ENCODE measurements at places on chromosomes 3 and 15. TPM values are rescaled to one million over a fixed set of nuclear protein-coding genes. Genes with fewer than 3 reads are reported as not detected.

DNA sequence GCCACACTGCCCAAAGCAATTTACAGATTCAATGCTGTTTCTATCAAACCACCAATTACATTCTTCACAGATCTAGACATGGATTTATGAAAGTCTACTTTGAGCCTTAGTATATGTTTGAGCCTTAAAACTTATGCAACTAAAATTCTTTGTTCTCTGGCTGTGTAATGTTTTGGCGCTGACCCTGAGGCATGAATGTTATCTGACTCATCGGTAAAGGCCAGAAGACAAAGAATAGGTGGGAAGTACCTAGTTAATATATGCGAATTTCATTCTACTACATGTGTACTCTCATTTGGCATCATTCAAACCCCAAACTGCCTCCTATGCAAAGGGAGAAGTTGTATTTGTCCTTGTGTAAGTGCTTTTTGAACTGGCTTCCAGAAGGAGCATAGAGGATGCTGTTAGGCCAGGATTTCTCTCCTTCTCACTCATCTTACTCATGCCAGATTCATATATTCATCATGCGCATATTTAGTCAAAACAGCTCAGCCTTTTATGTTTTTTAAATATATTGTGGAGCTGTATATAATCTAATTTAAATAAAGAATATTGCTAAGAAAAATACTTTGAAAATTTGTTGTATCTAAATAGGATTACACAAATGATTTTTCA lies 204.2 kb downstream of the NFKBIZ start:
- DNase-seq: no peak

DNA sequence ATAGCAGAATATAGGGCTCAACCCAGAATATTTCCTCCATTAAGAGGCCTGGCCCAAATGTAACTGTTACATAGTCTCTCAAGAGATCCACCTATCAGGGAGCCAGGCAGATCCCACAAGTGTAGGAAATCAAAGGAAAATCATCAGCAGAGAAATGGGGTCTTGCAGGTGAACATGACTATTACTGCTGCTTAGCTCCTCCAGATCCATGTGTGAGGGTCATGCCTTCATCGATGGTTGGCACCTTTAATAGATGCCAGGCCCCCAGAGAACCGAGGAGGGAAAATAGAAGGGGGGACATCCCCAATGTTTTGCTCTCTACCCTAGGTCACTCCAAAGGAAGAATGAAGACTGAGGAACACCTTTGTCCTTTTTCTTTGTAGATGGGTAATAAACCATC lies 1029.9 kb upstream of the CADM2 start:
- DNase-seq: no peak

GRCh38 chr3:76266511-76266910 lies 481.2 kb upstream of the ZNF717 start:
- no peak for DNase-seq

DNA sequence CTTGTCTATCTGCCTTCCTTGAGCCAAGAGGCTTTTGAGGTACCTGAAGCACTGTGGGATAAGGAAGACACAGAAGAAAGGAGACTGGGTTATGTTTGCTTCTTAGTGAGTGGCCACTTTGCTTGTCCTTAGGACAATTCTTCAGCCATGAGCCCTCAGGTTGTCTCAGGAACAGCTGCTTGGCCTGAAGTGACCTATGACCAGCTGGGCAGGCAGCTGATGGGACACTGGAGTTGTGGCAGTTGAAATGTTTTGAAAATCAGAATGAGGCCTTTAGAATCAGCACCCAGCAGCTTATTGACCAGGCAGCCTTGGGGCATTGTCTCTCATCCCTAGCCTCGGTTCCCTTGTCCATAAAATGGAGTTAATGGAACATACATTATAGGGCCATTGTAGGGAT lies 37.0 kb downstream of the RBP2 start:
- DNase-seq: no peak

- DNase-seq: no peak
These were observed 175.6 kb upstream of the BCL6 start for GRCh38 chr3:187920913-187921312.

GRCh38 chr3:126678693-126679317 lies 23.9 kb upstream of the TXNRD3 start:
- no peak for DNase-seq

GRCh38 chr15:45637552-45638033 lies 2.8 kb downstream of the SQOR start:
- DNase-seq: peak; percentile 70

- no peak for DNase-seq
These were observed 1.3 kb downstream of the GRM7 start for GRCh38 chr3:6862041-6862879.

DNA sequence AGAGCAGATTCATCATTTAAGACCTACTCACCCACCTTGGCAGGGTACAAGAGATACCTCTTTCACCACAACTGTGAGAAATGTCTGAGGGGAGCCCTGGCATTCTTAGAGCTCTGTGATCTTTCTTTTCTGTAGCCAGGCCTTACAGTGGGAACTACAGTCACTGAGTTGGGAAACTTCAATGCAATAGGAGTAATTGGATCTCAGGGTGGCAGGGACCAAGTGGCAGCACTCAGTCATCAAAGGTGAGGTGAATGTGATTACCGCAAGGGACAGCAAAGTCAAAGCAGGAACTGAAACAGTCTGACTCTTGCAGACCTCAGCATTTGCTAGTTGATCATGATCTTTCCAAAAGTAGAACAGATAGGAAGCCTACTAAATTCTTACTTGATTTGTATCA lies 7.2 kb upstream of the MCF2L2 start:
- no peak for DNase-seq

- DNase-seq: no peak
These were observed 31.2 kb downstream of the RYR3 start for GRCh38 chr15:33341953-33342352.

FBXW12 gene
- 0.29 TPM for polyA plus RNA-seq

PDCD10 gene
- 25.0 TPM for polyA plus RNA-seq

CPA3 gene
- polyA plus RNA-seq: 0.90 TPM

Measured in muscle of arm (tissue), 14 donors.